CD4-positive, alpha-beta T cell treated with Interleukin-15 for 4 hours (primary cell): ENCODE measurements at places on chromosomes 13 and 19.

DNA sequence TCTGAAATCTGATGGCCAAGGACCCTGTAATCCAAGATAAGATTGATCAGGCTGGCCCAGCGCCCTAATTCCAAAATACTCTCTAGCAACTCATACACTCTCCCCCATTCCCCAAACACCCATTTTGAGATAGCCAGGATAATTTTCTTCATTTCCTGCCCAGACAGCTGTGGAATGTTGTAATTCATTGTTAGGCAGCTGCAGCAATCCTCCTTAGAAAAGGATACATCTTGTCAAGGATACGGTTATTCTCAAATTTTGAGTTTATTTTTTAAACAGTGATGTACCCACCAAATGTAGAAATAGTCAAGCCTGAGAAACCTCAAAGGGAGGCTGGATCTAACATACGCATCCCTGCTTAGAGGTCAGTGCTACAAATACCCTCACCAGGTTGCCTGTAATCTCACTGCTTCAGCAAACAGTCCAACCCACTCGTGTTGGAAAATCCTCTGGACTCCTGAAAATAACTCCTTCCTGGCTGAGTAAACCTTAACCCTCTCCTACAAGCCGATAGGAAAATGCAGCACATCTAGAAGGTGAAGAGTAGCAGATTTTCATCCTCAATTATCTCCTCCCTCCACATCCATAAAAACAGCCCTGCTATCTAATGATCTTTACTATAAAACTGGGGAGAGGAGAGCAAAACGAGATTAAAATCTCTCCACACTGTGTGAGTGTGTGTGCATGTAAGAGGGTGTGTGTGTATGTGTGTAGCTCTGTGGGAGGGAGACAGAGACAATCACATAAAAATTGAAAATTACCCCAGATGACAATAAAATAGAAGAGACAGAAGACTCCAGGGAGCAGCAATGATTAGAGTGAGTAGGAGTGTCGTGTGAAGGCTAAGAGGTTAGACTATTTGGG, 683.1 kb downstream of the DIAPH3 start:
- no peak for DNase-seq

- DNase-seq, result no peak
Measured at GRCh38 chr13:40483601-40484000, 182.8 kb downstream of the FOXO1 start.

DNA sequence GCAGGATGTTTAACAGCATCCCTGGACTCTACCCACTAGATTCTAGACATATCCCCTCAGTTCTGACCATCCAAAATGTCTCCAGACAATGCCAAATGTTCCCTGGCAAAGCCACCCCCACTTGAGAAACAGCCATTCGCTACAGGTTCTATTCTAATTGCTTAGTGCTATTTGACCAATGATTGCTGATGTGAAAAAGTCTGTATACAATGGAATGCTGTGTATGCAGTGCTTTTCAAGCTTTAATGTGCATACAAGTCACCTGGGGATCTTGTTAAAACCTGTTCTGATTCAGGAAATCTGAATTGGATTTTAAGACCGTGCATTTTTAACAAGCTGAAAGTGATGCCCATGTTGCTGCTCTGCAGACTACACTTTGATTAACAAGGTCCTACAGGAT, 331.8 kb upstream of the KLF12 start:
- DNase-seq, result no peak

DNA sequence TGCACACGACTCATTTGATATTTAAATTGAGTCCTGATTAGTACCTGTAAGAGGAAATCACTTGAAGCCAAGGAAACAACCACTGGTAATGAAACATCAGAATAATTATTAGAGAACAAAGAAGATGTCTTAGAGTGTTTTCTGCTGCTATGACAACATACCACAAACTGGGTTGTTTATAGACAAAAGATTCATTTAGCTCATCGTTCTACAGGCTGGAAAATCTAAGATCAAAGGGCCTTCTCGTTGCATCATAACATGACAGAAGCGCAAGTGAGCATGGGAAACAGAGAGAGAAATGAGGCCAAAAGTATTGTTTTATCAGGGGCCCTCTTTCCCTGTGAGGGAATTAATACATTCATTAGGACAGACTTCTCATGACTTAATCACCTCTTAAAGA, 1024.0 kb upstream of the PCDH9 start:
- DNase-seq, result no peak

GRCh38 chr13:75372923-75373841, 108.8 kb downstream of the TBC1D4 start:
- no peak for DNase-seq
